Stomach (tissue), 19 donors: ENCODE measurements at places on chromosomes 5 and 9. TPM values are rescaled to one million over a fixed set of nuclear protein-coding genes. Genes with fewer than 3 reads are reported as not detected.
A peak's percentile ranks its signal among the peaks of the same experiment; 100 is the strongest.

DNA sequence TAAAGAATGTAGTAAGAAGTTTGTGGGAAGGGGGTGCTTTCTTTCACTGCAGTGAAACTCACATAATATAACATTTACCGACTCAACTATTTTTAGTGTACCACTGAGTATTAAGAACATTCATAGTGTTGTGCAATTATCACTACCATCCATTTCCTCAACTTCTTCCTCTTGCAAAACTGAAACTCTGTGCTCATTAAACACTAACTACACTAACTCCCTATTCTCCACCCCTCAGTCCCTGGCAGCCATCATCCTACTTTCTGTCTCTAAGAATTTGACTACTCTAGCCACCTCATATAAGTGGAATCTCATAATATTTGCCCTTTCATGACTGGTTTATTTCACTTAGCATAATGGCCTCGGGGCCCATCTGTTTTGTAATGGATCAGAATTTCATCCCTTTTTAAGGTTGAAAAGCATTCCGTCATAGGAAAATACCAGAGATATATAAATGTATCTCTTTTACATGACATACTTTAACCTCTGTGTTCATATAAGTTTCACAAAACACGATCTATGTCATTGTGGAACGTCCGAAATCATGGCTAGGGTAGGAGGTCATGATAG is 56.3 kb upstream of the DIRAS2 start:
- DNase-seq, result no peak

DNA sequence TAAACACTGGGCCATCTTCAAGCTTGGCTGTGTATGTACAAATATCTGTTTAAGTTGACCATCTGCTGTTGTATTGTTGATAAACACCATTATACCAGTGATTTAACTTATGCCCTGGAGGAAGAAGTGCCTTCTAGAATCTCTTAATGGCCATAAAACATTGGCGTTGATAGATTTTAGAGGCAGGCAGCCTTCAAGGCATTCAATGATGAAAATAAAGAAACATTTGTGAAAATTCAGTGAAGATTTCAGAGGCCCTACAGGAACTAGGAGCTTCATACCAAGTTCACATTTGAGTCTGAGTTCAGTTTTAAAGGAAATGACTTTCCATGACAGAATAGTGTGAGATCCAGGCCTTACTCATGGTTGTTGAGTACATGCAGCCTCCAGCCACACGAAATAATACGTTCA is 52.2 kb downstream of the MAP1B start:
- DNase-seq, result no peak

DNA sequence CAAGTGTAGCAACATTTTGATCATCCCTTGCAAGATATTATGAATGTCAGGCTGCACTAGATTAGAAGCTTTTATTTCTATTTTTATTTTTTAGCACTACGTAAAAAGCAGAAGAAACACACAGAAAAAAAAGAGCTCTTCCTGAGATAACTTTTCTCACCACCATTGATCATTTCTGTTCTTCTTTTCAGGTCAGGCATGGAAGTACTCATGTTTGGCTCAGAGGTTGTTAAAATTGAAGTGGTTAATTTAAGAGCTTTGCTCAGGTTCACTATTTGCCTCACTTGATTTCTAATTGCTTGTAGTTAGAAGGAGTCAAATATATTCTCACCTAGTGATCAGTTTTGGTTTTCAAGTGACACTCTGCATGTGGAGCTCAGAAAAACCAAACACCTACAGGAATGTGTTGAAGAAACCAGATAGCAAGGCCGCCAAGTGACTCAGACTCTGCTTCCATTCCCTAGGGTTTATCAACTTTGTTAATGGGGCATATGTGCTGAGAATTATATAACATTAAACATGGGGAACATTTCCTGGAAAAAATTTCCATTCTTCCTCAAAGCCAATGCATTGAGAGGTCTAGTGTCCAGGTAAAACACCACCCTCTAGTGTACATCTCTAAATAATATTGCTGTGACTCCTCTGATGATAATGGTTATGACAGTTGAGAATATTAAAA is 679.8 kb downstream of the CETN3 start:
- DNase-seq, result no peak

GRCh38 chr5:33203931-33204330 is 236.8 kb upstream of the TARS1 start:
- DNase-seq, result no peak

DNA sequence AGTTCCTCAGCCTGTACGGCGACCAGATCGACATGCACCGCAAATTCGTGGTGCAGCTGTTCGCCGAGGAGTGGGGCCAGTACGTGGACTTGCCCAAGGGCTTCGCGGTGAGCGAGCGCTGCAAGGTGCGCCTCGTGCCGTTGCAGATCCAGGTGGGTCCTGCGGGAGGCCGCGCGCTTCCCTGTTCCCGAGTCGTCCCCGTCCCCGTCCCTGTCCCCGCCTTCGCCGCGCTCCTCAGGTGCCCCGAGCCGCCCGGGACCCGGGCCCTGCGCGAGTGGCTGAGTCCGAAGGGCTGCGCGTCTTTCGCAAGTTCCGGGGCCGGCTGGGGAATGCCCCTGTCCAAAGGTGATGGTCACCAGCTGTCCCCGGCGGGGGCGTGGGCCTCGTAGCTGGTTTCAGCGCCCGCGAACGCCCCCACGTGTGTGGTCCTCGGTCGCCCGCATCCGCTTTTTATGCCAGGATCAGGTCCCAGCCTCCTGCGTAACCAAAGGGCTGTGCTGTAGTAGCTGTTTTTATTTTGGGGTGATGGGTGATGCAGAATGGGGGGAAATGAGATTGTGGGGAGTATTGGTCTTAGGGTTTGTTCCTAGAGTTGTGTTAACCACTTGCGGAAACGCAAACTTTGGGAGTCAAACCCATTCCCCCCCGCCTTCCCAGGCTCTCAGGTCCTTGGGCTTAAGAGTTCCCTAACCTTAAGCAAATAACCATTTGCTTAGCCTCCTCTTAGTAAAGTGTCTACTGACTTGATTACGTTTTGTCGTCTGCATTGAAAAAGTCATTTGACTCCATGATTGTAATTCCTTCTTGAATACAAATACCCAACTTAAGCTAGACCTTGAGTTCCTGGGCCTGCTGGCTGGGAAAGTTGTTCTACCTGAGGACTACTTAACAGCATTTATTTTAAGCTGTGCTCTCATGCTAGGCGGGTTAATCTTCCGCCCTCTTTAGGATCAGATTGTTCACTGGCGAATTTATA is 663 bp downstream of the ISOC1 start:
- DNase-seq, result peak; percentile 68

DNA sequence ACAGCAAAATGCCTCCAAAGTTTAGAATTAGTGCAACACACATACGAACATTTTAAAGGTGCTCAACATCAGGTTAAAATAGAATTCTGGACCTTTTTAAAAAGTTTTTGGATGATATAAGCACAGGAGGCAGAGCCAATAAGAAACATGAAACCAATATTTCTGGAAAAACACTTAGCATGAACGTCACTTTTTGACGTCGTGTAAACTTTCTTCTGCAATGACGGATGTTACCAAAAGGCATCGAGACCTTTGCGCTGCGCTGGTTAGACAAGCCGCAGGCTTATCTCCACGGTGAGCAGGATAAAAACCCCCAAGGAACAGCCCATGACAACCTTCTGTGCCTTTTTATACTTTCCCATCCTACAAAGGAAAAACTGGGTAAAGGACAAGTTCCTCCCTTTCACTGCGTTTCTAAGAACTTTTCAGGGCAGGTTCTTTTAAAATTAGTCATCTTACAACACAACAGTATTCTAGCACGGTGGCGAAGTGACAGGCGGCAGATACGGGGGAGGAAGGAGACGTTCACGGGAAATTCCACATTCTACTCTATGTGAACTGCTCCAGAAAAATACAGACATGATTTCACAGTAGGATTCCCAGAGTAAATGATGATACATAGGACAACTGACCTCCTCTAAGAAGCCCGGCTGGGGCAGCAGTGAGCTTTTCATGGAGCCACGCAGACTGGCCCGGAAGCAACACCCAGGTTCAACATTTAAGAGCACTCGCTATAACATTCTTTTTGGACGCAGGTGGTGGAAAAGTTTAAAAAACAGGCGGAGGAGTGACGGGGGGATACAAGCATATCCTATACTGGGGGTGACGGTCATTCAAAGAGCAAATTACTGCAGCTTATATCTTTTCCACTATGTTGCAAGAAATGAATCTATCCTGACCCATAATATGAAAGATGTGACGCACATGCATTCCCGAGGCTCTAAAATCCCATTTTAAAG is 52.4 kb downstream of the USP20 start:
- peak; percentile 62 for DNase-seq

DNA sequence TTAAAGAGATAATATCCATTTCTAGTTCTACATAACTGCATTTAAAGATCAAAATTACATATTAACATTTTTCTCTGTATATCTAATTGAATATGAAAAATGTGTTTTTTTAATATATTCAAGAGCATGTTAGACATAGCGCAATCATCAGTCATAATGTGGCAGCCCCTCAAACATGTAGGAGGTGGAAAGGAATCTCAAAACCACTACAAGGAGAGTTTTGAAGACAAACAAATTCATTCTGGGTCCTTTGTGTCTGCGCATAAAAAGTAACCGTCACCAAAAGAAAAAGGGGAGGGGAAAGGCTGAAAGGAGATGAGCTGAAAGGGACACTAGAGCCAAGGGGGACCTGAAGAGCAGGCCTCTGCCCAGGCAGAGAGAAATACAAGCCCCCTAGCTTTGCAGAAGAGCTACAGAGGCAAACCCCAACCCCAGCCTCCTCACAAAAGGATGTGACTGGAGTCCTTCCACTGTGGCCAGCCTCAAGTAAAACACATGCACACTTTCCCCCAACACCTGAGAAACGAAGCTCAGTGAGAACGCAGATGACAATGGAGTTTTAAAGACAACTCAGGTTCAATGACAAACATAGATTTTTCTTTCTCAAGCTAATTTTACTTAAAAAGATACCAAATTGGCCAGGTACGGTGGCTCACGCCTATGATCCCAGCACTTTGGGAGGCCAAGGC is 62.0 kb downstream of the MAPKAP1 start:
- no peak for DNase-seq

GRCh38 chr5:67400752-67401151 is 204.2 kb upstream of the CD180 start:
- DNase-seq, result no peak

GRCh38 chr9:121503444-121503843 is 3.8 kb upstream of the GGTA1 start:
- DNase-seq, result no peak

Gene PCDHB2
- not detected for total RNA-seq

- DNase-seq, result peak; percentile 14
These were observed 24.3 kb downstream of the PTPDC1 start for GRCh38 chr9:94108584-94108983.

DNA sequence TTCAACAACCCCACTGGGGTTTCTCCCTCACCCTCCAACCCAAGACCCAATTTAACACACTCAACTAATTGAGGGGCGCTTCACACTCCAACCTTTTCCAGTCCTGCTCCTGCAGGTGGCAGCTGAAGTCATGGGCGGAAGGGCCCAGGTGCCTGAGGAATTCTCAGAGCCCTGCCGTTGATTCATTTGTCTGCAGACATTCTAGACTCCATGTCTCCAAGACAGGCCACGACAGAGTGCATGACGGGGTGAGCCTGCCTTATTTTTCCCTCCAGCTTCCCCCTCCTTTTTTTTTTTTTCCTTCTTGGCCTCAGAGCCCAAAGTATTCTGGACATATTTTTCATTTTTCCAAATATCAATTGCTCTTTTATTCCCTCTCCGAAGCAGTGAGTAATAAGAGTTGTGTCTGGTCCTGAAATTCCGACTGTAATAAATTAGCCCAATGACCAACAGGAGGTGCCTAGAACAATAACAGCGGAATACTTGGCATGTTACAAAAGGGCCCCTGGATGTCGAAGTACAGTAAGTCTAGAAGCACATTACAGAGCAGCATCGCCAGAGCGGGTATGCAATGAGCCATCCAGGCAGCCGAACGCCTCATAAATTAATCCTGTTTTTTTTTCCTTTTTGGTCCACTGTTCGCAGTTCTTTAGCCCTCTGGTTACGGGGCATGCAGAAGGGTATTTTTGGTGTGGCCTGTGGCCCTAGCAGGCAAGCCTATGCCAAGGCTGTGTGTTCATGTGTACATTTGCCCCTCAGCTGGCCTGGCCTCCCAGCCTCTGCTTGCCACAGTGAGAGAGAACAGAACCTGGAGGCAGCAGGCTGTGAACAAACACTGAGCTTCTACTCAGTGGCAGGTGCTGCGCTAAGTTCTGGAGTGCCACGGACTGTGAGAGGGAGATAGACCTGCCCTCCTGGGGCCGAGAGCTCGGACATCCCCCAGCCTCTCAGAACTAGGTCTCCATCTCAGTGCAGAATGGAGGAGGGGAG is 8.6 kb upstream of the SMIM23 start:
- DNase-seq, result no peak

DNA sequence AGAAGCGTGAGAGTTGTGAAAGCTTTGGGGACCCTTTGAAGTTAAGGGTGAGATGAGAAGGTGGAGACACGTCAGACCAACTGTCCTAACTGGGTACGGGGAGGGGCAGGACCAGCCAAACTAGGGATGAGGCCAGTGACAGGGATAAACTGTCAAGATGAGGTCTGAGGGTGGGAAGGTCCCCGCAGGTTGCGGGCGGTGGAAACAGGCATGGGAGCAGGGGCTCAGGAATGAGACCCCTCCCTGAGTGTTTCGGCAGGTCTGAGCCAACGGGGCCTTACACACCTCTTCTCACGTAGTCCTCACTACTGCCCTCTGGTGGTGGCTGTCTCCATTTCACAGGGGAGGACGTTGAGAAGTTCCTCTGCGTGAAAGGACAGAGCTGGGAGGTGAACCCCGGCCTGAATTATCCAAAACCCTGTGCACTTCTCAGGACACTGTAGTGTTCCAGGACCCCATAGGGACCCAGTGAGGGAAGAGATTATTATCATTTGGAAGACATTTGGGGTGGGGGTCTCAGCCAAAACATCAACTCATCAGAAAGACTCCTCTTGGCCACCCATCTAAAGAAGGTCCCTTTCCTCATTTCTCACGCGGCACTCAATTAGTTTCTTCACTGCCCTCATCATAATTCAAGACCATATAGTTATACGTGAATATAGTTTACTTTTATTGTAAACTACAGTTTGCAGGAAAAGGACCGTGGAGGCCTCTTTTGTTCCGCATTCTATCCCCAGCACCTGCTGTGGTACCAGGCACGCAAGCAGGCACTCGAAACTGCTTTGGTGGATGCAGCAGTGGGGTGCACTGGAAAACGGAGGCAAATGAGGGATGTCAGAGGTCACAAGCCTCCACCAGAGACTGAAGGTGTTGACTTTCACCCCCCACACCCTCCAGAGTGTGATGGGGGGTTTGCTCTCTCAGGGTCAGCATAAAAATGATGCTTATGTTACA is 21.7 kb upstream of the NANS start:
- DNase-seq, result peak; percentile 93

DNA sequence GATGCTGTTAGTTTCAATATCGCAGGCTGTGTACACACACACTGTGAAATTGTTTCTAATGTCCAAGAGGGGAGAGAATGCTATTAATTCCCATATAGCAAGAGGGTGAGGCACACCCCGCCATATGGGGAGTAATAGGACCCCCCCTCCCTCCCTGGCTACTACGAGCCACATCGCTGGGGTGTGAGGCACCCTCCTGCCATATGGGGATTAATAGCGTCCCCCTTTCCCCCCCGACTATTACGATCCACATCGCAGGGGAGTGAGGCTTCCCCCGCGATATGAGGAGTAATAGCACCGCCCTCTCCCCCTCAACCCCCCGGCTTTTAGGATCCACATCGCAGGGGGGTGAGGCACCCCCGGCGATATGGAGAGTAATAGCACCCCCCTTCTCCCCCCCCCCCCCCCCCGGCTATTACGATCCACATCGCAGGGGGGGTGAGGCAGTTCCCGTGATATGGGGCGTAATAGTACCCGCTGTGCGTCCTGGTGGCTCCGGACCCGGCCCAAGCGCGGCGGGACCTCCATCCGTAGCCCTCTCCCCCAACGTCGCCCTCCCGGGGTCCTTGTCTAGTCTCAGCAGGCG is 494 bp upstream of the STK32A start:
- no peak for DNase-seq

Gene SLC4A9
- not detected for total RNA-seq

- peak; percentile 34 for DNase-seq
These were observed 221.3 kb downstream of the NPR3 start for GRCh38 chr5:32932241-32932935.
